Epithelial cell of esophagus (primary cell): ENCODE measurements at places on chromosomes 1 and 21.

DNA sequence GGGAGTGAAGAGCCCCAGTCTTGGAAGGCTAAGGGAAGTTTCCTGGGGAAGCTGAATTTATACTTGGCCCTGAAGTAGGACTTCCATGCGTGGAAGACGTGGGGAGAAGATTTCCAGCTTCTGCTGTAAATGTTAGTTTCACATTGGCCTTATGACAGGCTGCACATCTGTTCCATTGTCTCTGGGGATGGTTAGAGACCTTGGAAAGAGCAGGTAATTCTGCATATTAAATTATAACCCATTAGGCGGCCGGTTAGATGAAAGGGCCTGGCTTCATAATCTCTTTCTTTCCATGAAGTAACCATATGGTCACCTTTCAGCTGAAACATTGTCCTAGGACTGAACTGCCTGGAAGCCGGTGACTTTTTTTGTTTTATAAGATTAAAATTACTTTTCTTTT lies 37.5 kb downstream of the DPT start:
- DNase-seq: no peak

- no peak for DNase-seq
Observed at GRCh38 chr21:32114419-32115035, 164.3 kb downstream of the MIS18A start.

DNA sequence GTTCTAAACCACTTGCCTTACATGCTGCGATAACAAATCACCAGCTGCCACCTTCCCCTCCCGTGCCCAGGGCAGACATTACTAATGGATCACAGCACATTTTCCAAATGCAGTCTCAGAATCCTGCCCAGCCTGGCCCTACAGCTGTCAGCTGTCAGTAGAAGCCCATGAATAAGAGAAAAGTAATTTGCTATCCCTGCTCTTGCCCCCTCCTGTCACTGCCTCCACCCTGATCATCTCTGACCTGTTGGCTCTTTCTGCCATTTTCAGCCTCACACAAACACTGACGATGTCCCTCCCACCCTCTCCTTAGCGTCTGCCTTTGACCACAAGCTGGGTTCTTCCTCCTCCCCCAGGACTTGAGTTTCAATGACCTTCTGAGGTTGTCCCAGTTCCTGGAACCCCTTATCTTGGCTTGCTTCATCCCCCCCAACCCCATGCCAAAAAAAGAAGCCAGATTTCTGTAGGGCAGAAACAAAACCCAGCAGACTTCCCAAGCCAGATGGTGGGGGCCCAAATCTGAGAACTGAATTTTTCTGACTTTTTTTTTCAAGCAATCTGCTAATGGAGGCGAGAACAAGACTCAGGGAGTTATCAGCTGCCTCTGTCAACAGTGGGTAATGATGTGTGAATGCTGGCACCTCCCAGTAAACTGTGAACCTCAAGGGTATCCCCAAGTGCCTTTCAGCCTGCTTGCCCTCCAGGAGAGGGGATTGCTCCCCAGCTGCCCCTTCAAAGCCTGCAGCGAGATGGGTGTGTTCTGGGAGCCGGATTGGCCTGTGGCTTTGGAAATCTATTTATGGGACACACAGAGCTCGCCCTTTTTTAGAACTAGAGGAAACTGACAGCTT lies 216.5 kb upstream of the VAMP3 start:
- DNase-seq: no peak

- DNase-seq: peak; percentile 52
Observed at GRCh38 chr1:244801246-244801645, 34.2 kb upstream of the COX20 start.

DNA sequence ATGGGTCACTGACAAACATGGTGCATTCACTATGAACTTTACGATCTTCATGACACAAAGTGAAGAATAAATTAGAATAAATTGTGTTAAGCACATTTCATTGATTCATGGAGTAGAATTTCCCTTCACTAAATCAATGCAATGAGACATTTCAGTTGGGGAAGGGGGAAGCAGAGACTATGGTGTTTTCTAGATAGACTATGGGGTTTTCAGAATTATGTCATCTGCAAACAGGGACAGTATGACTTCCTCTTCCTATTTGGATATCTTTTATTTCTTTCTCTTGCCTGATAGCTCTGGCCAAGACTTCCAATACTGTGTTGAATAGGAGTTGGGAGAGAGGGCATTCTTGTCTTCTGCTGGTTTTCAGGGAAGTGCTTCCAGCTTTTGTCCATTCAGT lies 80.0 kb upstream of the C1orf105 start:
- DNase-seq: no peak
